ENCODE measurements at places on chromosomes 16 and 17.
A peak's percentile ranks its signal among the peaks of the same experiment; 100 is the strongest.

GRCh38 chr17:58327363-58328194 lies 1.0 kb downstream of the TSPOAP1 start:
- DNase-seq = no peak

DNA sequence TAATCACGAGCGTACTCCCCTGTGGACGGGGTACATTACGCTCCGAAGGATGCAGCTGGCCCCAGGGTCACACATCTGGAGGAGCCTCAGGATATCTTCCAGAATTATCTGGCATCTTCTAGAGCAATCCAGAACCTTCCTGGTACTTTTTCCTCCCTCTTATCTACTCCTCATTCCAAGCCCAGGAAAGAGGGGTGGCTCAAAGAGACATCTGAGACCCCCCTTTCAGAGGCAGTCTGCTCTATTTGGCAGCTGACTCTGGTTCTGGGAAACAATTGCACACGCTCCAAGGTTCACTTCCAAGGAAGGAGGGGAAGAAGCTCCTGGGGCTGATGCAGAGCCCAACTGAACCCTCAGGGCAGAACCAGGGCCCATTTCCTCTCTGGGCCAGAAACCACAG lies 14.9 kb downstream of the RBFOX3 start:
- DNase-seq = no peak

- no peak for DNase-seq
Measured at GRCh38 chr16:4676831-4677230, 16.5 kb upstream of the NUDT16L1 start.

- no peak for DNase-seq
Measured at GRCh38 chr16:75820672-75821071, 94.4 kb upstream of the CPHXL start.

DNA sequence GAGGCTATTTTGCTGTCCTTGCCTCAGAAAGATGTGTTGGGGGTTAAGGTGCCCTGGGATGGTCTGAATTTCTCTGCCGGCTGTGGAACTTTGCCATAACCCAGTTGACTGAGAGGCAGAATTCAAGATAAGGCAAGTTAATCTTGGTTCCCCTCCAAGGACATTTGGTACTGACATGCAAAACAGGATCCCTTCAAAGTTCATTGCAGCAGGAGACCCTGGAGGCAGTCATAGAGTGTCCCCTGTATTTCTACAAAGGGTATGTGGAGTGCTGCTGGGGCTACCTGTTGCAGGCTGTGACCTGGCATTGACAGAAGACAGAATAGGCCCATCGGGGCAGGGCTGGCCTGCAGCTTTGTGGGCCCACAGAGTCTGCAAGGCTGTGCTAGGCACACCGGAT lies 135.6 kb upstream of the IRX3 start:
- no peak for DNase-seq

GRCh38 chr17:76420356-76421043 lies 32.5 kb downstream of the UBE2O start:
- no peak for DNase-seq

GRCh38 chr17:57517273-57517631 lies 227.8 kb downstream of the CCDC182 start:
- DNase-seq = no peak

DNA sequence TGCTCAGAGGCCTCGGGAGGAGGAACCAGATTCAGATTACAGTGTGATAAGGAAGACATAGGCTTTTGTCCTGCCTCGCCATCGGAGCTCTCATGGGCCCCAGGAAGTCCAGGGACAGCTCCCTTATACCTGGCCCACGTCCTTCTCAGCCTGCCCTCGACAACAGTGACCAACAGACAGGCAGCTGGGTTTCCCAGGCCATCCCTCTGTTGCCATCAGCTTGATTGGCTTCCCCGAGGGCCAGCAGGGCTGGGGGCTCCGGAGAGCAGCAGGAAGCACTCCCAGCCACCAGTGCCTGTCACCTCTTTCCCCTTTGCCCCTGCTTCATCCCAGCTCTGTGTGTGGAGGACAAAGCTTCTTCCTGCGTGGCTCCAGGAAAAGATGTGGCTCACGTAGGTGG lies 17.6 kb downstream of the CD300A start:
- no peak for DNase-seq

GRCh38 chr16:734208-734980 lies 6.4 kb downstream of the CIAO3 start:
- DNase-seq = no peak

GRCh38 chr17:14310101-14310500 lies 9.2 kb downstream of the HS3ST3B1 start:
- no peak for DNase-seq

- DNase-seq = no peak
Measured at GRCh38 chr16:6148361-6148760, 1050.8 kb upstream of the EEF2KMT start.

DNA sequence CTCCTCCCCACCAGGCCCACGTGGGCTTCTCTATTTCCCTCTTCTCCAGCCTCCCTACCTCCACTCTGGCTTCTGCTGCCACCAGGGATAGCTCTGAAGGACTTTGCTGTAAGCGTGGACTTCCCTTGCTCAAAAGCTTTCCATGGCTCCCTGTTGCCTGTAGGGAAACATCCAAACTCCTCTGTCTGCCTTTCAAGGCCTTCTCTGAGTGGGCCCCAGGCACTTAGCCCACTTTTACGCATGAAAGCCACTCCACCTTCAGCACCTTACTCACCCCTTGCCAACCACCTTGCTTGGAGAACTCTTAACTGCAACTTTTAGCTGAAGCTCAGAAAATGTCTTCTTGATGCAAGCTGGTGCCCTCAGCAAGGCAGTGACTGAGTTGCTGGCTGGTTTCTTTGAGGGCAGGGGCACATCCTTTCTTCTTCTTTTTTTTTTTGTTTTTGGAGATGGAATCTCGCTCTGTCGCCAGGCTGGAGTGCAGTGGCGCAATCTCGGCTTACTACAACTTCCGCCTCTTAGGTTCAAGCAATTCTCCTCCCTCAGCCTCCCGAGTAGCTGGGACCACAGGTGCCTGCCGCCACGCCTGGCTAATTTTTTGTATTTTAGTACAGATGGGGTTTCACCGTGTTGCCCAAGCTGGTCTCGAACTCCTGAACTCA lies 52.0 kb upstream of the DLX4 start:
- no peak for DNase-seq

DNA sequence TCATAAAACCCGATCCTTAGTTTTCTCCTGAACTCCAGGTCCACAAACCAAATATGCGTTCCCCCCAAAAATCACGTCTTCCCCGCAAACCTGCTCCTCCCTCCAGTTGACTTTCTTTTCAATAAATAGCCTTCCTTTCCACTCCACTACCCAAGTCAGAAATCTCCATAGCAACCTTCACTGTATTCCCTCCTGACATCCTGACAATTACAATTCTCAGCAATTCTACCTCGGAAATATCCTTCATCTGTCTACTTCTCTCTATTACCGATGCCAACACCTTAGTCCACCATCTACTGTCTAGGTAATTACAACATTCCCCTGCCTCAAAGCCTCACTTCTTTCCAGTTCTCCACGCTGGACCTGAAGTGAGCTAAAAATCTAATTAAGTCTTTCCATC lies 50.7 kb downstream of the SMURF2 start:
- no peak for DNase-seq

DNA sequence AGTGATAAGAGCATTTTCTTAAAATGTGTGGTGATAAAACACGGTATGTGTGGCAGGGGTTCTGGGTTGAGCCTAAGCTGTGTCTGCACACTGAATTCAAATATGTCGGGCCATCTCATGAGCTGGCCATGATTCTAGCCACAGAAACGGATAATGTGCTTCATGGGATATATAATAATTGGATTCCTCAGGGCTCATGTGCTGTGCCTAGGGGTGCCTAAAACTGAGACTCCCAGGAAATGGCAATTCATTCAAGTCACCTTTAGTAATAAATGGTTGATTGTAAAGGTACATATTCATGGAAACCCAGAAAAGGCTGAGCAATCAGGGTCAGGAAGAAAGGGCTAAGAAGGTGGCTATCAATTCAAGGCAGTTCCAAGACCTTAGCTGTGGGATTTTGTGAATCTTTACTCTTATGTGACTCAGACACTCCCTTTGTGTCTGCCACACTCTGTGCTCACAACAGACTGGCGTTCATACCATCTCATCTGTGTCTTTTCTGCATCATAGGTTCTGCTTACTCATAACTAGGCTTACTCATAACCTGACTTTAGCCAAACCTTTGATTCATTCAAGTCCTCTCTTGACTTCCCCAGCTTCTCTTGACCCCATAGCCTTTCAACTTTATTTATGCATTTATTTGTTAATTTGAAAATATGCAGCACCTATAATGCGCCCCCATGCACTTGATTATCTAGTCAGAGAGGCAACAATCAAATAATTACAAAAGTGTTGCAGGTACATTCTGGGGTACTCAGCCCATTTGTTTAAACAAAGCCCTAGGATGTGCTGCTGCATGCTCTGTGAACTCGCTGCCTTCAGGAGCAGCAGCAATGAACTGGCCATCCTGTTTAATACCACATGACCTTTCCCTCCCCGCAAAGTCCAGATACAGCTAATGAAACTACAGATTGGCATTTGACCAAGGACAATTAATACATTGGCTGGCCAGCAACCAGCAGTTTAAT lies 28.4 kb upstream of the MED13 start:
- no peak for DNase-seq

DNA sequence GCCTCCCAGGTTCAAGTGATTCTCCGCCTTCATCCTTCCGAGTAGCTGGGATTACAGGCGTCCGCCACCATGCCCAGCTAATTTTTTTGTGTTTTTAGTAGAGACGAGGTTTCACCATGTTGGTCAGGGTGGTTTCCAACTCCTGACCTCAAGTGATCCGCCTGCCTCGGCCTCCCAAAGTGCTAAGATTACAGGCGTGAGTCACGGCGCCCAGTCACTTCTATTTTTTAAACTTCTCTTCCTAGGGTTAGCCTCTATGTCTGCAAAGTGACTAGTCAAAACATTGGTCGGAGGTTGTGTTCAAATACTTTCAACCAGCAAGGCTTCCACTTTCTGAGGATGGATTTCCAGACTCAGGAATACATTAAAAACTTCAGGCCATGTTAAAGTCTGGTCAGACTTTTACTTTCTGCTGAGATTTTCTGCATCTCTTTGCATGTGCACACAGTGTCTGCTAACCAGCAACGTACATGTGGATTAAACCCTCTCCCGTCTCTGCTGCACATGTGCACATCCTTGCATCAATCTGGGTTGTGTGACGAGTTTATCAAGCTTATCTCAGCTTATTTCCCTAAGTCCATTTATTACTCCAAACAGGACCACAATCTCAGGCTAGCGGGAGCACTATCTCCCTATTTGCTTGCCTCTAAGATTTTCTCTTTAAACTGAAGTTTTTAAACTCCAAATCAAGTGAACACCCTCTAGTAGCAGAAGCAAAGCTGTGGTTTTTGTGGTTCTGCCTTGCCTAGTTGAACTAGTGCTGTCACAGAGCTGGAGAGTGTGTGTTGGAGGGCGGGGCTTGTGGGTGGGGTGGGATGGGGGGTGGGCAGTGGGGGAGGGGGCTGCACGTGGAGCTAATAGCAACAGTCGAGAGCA lies 525.2 kb upstream of the GOT2 start:
- DNase-seq = no peak

- no peak for DNase-seq
Measured at GRCh38 chr16:66824006-66824405, 6.8 kb downstream of the NAE1 start.

DNA sequence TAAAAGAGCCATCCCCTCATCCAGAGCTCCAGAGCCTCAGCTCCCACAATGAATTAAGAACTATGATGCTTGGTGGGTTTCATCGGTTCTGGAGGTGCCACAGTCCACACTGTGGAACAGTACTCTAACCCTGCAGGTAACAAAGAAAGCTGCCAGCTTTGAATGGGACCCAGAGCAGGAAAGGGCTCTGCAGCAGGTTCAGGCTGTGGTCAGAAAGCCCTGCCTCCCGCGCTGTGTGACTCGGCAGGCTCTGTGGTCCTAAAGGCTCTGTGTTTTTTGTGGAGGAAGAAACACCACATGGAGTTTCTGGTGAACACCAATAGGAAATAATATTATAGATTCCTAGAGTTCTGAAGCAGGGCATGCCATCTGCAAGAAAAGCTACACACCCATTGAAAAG lies 32.5 kb downstream of the MRPS23 start:
- DNase-seq = no peak

- no peak for DNase-seq
Measured at GRCh38 chr16:50304467-50305440, 38.4 kb downstream of the ADCY7 start.

DNA sequence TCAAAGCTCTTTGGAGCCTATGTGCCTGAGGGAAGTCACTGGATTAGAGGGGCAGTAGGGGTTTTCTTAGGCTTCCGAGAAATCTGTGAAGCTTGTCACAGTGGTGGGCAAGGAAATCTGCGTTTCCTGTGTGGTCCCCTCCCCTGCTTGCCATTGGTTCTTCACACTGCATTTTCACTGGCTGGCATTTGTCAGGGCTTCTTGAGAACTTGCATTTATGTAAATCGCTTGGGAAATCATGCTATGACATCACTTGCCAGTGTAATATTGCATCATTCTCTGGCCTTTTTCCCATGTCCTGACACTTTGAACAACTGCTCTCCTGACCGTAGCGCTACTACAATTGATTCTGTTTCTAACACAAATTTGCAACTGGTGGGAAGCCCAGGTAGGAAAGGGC lies 1.8 kb downstream of the CACNG3 start:
- DNase-seq = no peak

- DNase-seq = no peak
Measured at GRCh38 chr16:3020247-3020603, at the start of gene TNFRSF12A. Gene TNFRSF12A, plus strand, starts transcription at chr16:3020368. Its CDS starts 30 bp downstream, at chr16:3020398.

- DNase-seq = peak; percentile 39
Measured at GRCh38 chr17:7889166-7889955, 772 bp downstream of the CHD3 start.

DNA sequence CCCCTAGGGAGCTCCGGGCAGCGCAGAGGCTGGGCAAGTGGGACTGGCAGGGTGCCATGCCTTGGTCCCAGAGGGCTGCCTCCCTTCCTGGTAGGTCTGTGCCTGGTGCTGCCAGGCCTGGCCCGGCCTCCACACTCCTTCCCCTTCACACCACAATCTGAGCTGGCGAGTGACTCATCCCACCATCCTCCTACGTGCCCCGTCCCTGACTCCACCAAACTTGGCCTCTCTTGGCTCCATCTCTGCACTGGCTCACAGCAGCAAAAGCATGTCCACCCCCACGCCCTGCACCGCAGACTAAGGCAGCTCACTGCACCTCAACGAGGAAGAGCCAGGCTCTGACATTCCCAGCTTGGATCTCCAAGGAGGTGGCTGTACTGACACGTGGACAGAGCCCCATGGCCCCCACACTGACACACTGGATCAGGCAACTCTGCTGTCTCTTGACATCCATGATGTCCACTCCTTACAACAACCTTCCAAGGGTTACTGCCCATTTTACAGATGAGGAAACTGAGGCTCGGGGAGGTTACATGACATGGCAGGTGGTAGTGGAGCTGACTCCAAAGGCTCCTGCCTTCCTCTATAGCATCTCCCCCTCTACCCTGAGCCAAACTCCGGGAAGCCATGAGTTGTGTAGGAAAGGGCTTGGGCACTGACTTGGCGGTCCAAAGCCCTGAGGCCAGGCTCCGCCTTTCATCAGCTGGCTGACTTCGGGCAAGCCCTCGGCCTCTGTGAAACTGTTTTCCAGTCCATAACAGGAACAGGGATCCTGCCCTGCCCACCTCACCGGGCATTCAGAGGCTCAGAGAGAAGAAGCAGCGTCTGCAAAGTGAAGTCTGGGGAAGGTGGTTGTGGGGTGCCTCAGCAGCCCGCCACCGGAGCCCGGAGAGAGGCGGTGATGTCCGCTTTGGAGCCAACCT lies 20.1 kb upstream of the KRT19 start:
- DNase-seq = no peak

All from esophagus squamous epithelium (tissue), 5 donors.